ENCODE measurements at places on chromosomes 6 and 20. TPM values are rescaled to one million over a fixed set of nuclear protein-coding genes. Genes with fewer than 3 reads are reported as not detected.

Gene SIRPD
- 0.58 TPM for total RNA-seq

Gene BACH2
- total RNA-seq: 116 TPM

Gene ATP6V1G2
- total RNA-seq: 7.9 TPM

Gene SNAP25
- not detected for total RNA-seq

GRCh38 chr6:134596191-134596590 is 278.3 kb upstream of the SGK1 start:
- H3K36me3 ChIP-seq: no peaks in the 10 kb centered on the region
- no peak overlapping the region for H3K4me3 ChIP-seq
- DNase-seq: no peak
- H3K4me1 ChIP-seq: no peaks in the 10 kb centered on the region

DNA sequence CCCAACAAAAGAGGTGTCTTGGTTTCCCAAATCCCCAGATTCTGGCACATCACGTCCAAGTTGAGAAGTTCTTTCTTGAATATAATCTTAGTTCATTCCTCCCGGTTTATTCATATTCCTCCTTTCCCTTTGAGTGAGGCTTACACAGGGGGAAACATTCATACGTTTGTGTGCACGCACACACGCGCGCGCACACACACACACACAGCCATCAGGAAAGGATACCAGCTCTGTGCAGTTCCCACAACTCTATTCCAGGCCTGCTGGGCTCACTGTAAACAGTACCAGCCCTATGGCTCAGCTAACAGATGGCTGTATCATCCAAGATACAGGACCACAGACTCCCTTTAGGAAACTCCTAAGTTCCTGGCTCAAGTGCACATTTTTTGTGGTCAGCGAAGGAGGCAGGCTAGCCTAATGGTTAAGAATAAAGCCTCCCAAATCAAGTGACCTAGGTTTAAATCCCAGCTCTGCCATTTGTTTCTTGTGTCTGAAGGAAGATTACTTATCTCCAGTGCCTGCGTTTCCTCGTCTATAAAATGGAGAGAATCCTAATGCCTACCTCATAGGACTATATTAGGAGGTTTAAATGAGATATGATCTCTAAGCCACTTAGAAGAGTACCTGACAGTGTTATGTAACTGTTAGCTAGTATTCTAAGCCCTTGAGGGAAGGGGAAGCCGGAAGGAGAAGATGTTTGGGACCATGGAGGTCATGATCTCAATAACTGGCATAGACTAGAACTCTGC is 3.7 kb upstream of the TAF8 start:
- peak overlapping the region; percentile 94 for H3K4me3 ChIP-seq
- DNase-seq: no peak
- H3K27me3 ChIP-seq: no peaks in the 10 kb centered on the region
- H3K36me3 ChIP-seq: peaks cover 21% of the 10 kb centered on the region
- peaks cover 65% of the 10 kb centered on the region for H3K4me1 ChIP-seq
- H3K27ac ChIP-seq: peak overlapping the region; percentile 98

DNA sequence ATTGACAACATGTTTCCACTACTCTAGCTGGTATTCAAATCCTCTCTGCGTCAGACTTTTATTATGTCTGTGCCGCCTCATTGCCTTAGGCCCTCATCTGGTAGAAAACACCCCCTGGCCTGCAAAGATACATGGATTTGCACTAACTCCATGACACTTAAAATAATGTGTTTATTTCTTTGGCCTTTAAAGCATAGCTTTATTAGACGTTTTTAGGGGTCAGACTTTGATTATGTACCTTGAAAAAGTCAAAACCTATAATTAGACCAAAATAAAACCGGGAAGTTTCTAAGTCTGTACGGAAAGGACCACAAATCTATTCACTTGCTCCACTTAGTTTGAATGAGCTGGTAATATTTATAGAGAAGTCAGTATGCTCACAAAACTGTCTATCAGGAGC is 357.9 kb upstream of the NOX3 start:
- no peak for DNase-seq
- H3K4me1 ChIP-seq: no peaks in the 10 kb centered on the region
- no peak overlapping the region for H3K4me3 ChIP-seq
- no peak overlapping the region for H3K27ac ChIP-seq

DNA sequence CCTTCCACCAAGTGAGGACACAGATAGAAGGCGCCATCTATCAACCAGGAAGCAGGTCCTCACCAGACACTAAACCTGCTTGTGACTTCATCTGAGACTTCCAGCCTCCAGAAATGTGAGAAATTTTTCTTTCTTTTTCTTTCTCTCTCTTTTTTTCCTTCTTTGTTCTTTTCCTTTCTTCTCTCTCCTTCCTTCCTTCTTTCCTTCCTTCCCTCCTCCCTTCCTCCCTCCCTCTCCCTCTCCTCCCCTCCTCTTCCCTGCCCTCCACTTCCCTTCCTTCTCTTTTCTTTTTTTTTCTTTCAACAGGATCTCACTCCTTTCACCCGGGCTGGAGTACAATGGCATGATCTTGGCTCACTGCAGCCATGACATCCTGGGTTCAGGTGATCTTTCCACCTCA is 37.4 kb upstream of the MCUR1 start:
- H3K27ac ChIP-seq: peak overlapping the region; percentile 11
- H3K27me3 ChIP-seq: peaks cover 10% of the 10 kb centered on the region
- no peaks in the 10 kb centered on the region for H3K4me1 ChIP-seq
- H3K4me3 ChIP-seq: no peak overlapping the region

DNA sequence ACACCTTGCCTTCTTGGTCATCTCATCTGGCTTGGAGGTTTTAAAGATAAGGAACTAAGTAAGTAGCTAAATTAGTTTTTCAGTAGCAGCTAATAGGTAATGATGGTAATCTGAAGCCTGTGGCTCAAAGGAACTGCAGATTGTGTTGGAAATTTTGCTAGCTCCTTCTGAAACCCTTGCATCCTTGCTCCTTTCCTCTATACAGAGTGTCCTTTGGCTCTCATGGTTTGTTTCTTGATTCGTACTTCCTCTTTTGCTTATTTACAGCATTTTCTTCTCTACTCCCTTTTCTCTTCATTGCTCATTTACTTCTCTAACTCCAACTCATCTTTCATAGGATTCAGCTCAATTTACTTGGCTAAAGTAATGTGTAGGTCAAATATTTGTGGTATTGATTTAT is 19.0 kb downstream of the LRRC1 start:
- H3K4me1 ChIP-seq: peaks cover under 1% of the 10 kb centered on the region
- no peak overlapping the region for H3K4me3 ChIP-seq
- H3K27ac ChIP-seq: no peak overlapping the region
- no peak for DNase-seq

GRCh38 chr6:130259557-130259956 is 36.8 kb upstream of the SAMD3 start:
- H3K36me3 ChIP-seq: peaks cover 20% of the 10 kb centered on the region
- peak overlapping the region; percentile 92 for H3K27ac ChIP-seq
- H3K4me3 ChIP-seq: peak overlapping the region; percentile 71
- no peak for DNase-seq

DNA sequence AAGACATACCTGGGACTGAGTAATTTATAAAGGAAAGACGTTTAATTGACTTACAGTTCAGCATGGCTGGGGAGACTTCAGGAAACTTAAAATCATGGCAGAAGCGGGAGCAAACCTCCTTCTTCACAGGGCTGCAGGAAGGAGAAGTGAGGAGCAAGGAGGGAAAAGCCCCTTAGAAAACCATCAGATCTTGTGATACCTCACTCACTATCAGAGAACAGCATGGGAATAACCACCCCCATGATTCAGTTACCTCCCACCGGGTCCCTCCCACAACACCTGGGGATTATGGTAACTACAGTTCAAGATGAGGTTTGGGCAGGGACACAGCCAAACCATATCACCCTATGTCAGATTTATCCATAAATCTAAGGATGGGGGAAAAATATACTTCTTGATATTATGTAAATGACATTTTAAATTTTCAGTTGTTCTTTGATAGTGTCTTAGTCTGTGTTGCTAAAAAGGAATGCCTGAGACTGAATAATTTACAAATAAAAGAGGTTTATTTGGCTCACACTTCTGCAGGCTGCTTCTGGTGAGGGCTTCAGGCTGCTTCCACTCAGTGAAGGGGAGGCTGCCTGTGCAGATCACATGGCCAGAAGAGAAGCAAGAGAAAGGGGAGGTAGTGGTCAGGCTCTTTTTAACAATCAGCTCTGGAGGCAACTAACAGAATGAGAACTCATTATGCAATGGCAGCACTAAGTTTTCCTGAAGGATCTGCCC is 1.2 kb upstream of the MCM9 start:
- DNase-seq: no peak
- H3K27me3 ChIP-seq: no peaks in the 10 kb centered on the region
- H3K36me3 ChIP-seq: peaks cover 21% of the 10 kb centered on the region
- peak overlapping the region; percentile 93 for H3K4me3 ChIP-seq
- H3K27ac ChIP-seq: peak overlapping the region; percentile 80

- H3K4me1 ChIP-seq: no peaks in the 10 kb centered on the region
- no peak overlapping the region for H3K27ac ChIP-seq
- no peaks in the 10 kb centered on the region for H3K36me3 ChIP-seq
- peaks cover 9% of the 10 kb centered on the region for H3K27me3 ChIP-seq
- DNase-seq: no peak
Measured at GRCh38 chr6:1227935-1228753, 83.8 kb upstream of the FOXQ1 start.

GRCh38 chr6:119446609-119447008 is 97.0 kb upstream of the MAN1A1 start:
- H3K4me3 ChIP-seq: no peak overlapping the region
- DNase-seq: no peak
- peaks cover 4% of the 10 kb centered on the region for H3K4me1 ChIP-seq
- no peak overlapping the region for H3K27ac ChIP-seq

DNA sequence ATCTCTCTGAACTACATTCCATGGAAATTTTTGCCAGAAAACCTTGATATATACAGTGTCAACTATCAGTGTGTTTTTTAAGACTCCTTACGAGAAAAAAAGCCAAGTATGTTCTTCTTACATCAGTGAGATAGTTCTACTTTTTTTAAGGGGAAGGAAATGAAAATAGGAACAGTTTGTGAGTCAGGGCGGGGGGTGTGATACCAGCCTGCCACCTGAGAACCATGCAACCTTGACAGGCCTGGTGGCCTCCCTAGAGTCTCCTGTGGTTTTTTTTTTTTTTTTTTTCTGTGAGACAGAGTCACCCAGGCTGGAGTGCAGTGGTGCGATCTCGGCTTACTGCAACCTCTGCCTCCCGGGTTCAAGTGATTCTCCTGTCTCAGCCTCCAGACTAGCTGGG is 96.3 kb upstream of the GCM1 start:
- no peak overlapping the region for H3K4me3 ChIP-seq
- peaks cover 3% of the 10 kb centered on the region for H3K36me3 ChIP-seq
- no peaks in the 10 kb centered on the region for H3K27me3 ChIP-seq
- H3K27ac ChIP-seq: no peak overlapping the region

DNA sequence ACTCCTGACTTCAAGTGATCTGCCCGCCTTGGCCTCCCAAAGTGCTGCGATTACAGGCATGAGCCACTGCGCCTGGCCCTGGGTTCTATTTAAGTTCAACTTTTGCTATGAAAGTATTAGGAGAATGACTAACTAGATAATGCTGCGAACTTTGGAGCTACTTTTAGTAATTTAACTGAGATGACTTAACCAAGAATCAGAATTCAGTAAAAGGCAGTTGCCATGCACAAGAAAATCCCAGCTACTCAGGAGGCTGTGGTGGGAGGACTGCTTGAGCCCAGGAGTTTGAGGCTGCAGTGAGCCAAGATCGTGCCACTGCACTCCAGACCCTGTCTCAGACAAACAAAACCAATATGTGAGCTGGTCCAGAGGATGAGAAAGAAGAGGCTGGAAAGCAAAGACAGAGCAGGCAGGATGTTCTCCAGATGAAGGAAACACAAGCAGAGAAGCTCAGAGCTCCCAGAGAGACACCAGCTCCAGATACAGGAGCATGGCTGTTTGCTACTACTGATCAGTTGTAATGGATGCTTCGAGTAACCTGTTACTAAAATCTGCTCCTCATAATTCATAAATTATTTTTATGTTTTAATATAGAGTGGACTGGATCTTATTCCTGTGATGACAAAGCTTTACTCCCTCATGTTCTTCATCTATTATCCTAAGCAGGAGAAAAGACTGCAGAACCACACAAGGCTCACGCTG is 23.9 kb downstream of the ZNF217 start:
- peak overlapping the region; percentile 99 for H3K27ac ChIP-seq
- H3K4me1 ChIP-seq: peaks cover 59% of the 10 kb centered on the region
- no peaks in the 10 kb centered on the region for H3K27me3 ChIP-seq
- peaks cover 42% of the 10 kb centered on the region for H3K36me3 ChIP-seq
- H3K4me3 ChIP-seq: no peak overlapping the region

DNA sequence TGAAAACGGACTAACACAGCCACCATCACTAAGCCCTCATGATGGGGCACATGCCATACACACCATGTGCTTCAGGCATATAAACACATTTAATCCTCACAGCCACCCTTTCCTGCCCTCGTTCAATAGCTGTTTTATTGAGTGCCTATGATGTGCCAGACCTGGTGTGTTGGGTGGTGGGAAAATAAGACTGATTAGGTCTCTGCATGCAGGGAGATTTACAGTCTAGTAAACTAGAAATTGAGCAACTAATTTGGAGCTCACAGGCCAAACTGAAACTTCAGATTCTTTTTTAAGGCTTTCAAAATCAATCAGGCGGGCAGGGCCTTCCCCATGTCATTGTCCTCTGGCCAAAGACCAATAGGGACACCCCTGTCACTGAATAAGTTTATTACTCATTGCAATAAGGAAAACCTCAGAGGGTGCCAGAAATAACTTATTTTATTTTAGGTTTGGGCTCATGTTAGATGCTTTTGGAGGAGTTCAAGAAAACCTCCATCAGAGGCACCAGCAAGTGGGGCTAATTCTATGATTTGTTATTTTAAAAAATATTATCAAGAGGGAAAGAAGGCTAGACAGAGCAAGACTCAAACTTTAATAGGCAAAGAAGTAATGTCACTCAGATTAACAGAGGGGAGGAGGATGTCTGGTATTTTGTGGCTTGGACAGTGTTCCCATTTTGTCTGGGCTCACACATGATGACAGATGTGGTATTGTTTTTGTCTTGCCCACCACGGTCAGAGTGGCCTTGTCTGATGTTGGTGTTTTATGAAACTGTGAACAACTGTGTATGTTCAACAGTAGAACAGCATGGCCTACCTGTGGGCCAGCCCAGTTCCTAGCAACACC is 12.0 kb downstream of the ZFP64 start:
- H3K4me3 ChIP-seq: no peak overlapping the region
- no peak overlapping the region for H3K27ac ChIP-seq
- no peaks in the 10 kb centered on the region for H3K27me3 ChIP-seq
- peaks cover 52% of the 10 kb centered on the region for H3K36me3 ChIP-seq
- peaks cover 5% of the 10 kb centered on the region for H3K4me1 ChIP-seq
- DNase-seq: no peak

DNA sequence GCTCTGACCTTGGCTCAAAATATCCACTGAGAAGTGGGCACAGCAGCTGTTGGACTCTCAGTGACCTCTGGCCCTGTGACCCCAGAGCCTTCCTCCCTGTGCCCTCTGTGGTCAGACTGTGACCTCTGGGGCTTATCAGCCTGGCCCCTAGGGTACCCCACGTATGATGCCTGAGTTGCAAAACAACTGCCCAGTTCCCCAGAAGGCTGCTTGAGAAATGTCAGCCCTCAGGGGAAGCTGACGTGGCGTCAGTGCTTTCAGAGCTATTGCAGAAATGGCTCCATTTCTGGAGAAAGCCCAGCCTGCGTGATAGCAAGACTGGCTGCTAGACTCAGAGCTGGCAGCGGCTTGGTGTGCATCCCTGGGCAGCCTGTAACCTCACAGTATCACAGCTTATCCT is 31.5 kb upstream of the TGM2 start:
- H3K4me1 ChIP-seq: no peaks in the 10 kb centered on the region
- no peak overlapping the region for H3K27ac ChIP-seq
- no peak overlapping the region for H3K4me3 ChIP-seq
- no peak for DNase-seq
- H3K36me3 ChIP-seq: no peaks in the 10 kb centered on the region

All from naive thymus-derived CD8-positive, alpha-beta T cell (primary cell).